ENCODE measurements at places on chromosomes 5 and 9. TPM values are rescaled to one million over a fixed set of nuclear protein-coding genes. Genes with fewer than 3 reads are reported as not detected.

Gene HAVCR1
- total RNA-seq, result 0.59 TPM

Gene TMEM232
- total RNA-seq, result 4.2 TPM

Gene PPIC
- total RNA-seq, result 35.9 TPM

GRCh38 chr9:97689401-97690180 lies 7.5 kb downstream of the XPA start:
- DNase-seq, result no peak
